ENCODE measurements at places on chromosomes 3 and 15. TPM values are rescaled to one million over a fixed set of nuclear protein-coding genes. Genes with fewer than 3 reads are reported as not detected.

GRCh38 chr3:106593381-106593780 is 724.6 kb upstream of the CBLB start:
- no peak overlapping the region for H3K4me3 ChIP-seq
- H3K4me1 ChIP-seq: no peaks in the 10 kb centered on the region
- H3K36me3 ChIP-seq: no peaks in the 10 kb centered on the region
- H3K27ac ChIP-seq: no peak overlapping the region

- DNase-seq: no peak
- H3K4me3 ChIP-seq: no peak overlapping the region
- no peaks in the 10 kb centered on the region for H3K4me1 ChIP-seq
- H3K36me3 ChIP-seq: no peaks in the 10 kb centered on the region
These were observed 103.3 kb downstream of the STT3B start for GRCh38 chr3:31636049-31636448.

DNA sequence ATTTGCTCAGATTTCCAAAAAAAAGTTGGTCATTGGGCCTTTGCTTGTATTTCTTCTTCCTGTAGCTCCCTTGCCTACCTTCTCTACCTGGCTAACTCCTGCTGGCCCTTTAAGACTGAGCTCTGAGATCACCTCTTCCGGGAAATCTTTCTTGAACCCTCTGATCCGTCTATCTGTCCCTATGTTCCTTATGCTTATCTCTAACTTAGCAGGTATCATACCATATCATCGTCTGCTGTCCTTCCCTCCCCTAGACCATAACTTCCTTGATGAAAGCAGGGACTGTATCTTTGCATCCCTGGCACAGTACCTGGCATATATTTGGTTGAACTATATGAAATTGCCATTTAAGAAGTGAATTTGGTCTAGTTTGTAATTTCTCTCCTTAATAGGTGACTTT is 42.3 kb downstream of the PDE8A start:
- no peak overlapping the region for H3K27ac ChIP-seq
- DNase-seq: no peak
- peaks cover 23% of the 10 kb centered on the region for H3K4me1 ChIP-seq
- no peaks in the 10 kb centered on the region for H3K36me3 ChIP-seq
- no peaks in the 10 kb centered on the region for H3K27me3 ChIP-seq
- H3K4me3 ChIP-seq: no peak overlapping the region

DNA sequence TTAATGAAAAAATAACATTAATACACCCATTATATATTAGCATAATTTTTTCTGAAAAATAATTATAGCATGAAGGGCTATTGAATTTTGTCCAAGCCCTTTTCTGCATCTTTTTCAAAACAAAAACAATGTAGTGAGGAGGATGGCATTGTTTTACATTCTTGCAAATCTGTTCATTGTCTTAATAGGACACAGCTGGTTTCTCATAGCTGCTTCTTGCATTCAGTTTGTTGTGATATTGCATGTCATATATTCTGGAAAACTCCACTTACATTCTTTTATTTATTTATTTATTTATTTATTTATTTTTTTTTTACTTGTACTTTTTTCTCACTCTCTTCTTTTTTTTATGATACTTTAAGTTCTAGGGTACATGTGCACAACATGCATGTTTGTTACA is 107.4 kb downstream of the NR1D2 start:
- no peak overlapping the region for H3K27ac ChIP-seq
- no peak overlapping the region for H3K4me3 ChIP-seq
- no peaks in the 10 kb centered on the region for H3K4me1 ChIP-seq
- no peaks in the 10 kb centered on the region for H3K27me3 ChIP-seq

- no peaks in the 10 kb centered on the region for H3K27me3 ChIP-seq
- H3K4me1 ChIP-seq: no peaks in the 10 kb centered on the region
- H3K4me3 ChIP-seq: no peak overlapping the region
These were observed 175.4 kb upstream of the PRICKLE2 start for GRCh38 chr3:64400706-64401105.

DNA sequence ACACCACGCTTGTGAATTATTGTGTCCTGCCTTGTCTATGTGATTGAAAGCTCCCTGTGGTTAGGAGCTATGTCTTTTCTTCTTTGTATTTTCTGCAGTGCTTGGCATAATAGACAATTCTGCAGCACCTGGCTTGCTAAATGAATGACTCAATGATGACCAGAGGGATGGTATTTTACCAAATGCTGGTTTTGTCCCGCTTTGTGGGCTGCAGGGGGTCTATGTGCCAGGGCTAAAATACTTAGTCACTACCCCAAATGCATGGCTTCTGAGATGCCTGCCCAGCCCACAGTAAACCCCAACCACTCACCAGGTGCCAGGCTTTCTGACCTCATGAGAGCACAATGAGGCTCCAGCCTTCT is 50.9 kb downstream of the BOC start:
- H3K4me3 ChIP-seq: no peak overlapping the region
- peaks cover 20% of the 10 kb centered on the region for H3K4me1 ChIP-seq
- no peak overlapping the region for H3K27ac ChIP-seq
- no peaks in the 10 kb centered on the region for H3K27me3 ChIP-seq

DNA sequence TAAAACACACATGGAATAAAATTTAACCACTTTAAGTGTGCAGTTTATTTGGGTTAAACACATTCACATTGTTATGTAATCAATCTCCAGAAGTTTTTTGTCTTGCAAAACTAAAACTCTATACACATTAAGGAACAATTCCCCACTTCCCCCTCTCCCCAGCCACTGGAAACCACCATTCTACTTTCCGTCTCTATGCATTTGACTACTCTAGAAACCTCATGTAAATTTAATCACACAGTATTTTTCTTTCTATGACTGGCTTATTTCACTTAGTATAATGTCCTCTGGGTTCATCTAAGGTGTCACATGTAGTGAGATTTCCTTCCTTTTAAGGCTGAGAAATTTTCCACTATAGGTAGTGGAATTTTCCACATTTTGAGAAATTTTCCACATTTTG is 568.7 kb upstream of the UBE2E2 start:
- H3K36me3 ChIP-seq: no peaks in the 10 kb centered on the region
- DNase-seq: no peak
- H3K4me3 ChIP-seq: no peak overlapping the region
- H3K27ac ChIP-seq: no peak overlapping the region
- H3K4me1 ChIP-seq: peaks cover 12% of the 10 kb centered on the region
- no peaks in the 10 kb centered on the region for H3K27me3 ChIP-seq

GRCh38 chr3:7290077-7290825 is 429.3 kb downstream of the GRM7 start:
- H3K27ac ChIP-seq: no peak overlapping the region
- DNase-seq: no peak
- no peak overlapping the region for H3K4me3 ChIP-seq
- no peaks in the 10 kb centered on the region for H3K27me3 ChIP-seq
- H3K4me1 ChIP-seq: no peaks in the 10 kb centered on the region

GRCh38 chr3:125310623-125311081 is 64.5 kb downstream of the ZNF148 start:
- H3K4me1 ChIP-seq: no peaks in the 10 kb centered on the region
- H3K27ac ChIP-seq: no peak overlapping the region
- H3K4me3 ChIP-seq: no peak overlapping the region

DNA sequence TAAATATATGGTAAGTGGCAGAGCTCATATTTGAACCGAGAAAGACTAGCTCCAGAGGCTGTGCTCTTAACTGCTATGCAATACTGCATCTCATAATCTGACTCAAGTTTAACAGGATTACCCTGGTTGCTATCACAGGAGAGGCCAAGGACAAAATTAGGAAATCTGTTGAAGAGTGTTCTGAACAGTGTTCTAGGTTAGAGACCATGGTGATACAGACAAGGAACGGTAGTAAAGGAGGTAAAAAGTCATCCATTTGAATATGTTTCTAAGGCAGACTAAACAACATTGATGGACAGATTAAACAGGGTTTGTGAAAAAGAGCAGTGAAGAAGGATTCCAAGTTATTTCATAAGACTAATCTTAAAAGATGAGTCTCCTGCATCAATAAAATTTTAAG is 22.1 kb downstream of the PLOD2 start:
- no peaks in the 10 kb centered on the region for H3K36me3 ChIP-seq
- no peaks in the 10 kb centered on the region for H3K27me3 ChIP-seq
- H3K4me3 ChIP-seq: no peak overlapping the region
- DNase-seq: no peak
- H3K4me1 ChIP-seq: peaks cover 24% of the 10 kb centered on the region
- no peak overlapping the region for H3K27ac ChIP-seq

DNA sequence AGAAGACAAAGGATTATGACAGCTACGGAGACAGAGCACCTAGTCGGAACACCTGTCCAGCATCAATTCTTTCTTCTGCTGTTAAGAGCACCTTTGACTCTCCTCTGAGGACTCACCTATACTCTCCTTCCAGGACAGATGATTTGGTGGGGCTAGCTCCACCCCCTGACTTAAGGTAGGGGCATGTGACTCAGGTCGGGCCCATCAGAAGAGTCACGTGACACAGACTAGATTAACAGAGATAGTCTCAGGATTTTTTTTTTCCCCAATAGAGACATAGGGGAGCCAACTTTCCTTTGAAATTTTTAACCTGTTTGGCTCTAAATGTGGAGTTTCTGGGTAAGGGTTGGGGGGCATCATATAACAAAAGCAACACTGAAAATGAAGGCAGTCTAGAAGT is 11.4 kb upstream of the WNT5A start:
- H3K4me1 ChIP-seq: no peaks in the 10 kb centered on the region
- H3K27ac ChIP-seq: no peak overlapping the region
- H3K36me3 ChIP-seq: no peaks in the 10 kb centered on the region

- H3K4me3 ChIP-seq: no peak overlapping the region
- no peak for DNase-seq
- H3K4me1 ChIP-seq: peaks cover 7% of the 10 kb centered on the region
- H3K27me3 ChIP-seq: peaks cover 14% of the 10 kb centered on the region
These were observed 6.2 kb downstream of the ESYT3 start for GRCh38 chr3:138440596-138440995.

DNA sequence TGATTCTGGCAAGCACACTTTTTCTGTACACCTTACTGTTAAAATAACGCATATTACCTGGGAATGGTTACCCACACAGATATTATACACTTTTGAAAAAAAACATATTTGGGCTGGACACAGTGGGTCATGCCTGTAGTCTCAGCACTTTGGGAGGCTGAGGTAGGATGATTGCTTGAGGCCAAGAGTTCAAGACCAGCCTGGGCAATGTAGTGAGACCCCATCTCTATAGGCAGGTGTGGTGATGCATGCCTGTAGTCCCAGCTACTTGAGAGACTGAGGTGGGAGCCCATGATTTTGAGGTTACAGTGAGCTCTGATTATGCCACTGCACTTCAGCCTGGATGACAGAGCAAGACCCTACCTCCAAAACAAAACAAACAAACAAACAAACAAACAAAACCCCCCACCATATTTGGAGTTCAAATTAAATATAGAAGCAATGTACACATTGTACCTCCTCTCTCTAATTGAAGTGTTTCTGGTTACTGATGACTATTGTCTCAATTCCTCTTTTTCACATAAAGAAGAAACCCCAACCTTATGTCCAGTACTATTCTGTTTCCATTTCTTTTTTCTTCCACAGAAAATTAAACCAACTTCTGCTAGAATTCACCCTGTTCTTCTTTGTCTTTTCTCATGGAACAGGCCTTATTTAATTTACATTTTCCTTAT is 152.6 kb upstream of the UMPS start:
- H3K27ac ChIP-seq: no peak overlapping the region
- no peaks in the 10 kb centered on the region for H3K4me1 ChIP-seq
- no peak overlapping the region for H3K4me3 ChIP-seq
- H3K27me3 ChIP-seq: no peaks in the 10 kb centered on the region

- no peaks in the 10 kb centered on the region for H3K36me3 ChIP-seq
- H3K4me1 ChIP-seq: no peaks in the 10 kb centered on the region
- no peak overlapping the region for H3K27ac ChIP-seq
- H3K4me3 ChIP-seq: no peak overlapping the region
- H3K27me3 ChIP-seq: no peaks in the 10 kb centered on the region
These were observed 21.5 kb downstream of the SCN5A start for GRCh38 chr3:38627956-38628355.

DNA sequence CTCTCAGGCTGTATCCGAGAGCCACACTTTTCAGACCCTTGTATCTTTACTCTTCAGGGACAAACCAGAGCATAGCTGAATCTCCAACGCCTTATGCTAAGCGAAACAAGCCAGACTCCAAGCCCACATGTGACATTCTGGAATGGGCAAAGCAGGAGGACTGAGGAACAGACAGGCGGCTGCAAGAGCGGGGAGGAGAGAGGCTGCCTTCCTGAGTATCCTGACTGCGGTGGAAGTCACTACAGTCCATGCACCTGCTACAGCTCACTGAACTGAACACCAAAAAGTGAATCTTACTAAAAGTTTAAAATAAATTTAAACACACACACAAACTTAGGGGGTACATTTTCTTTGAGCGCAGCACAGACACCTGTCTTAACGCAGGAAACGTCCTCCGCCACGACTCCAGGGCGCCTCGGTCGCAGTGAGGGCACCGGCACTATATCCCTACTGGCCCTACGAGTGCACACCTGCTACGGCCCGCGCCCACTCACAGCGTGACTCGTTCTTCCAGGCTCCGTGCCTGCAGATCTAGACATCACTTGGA is 1.4 kb downstream of the CYFIP1 start:
- H3K27ac ChIP-seq: no peak overlapping the region
- H3K27me3 ChIP-seq: peaks cover 46% of the 10 kb centered on the region
- DNase-seq: peak; percentile 46
- H3K4me1 ChIP-seq: peaks cover 9% of the 10 kb centered on the region
- H3K4me3 ChIP-seq: peak overlapping the region; percentile 90
- no peaks in the 10 kb centered on the region for H3K36me3 ChIP-seq

GRCh38 chr15:93709708-93710107 is 521.7 kb upstream of the MCTP2 start:
- no peaks in the 10 kb centered on the region for H3K4me1 ChIP-seq
- no peaks in the 10 kb centered on the region for H3K36me3 ChIP-seq
- H3K27ac ChIP-seq: no peak overlapping the region
- no peak for DNase-seq
- H3K27me3 ChIP-seq: no peaks in the 10 kb centered on the region

- H3K27ac ChIP-seq: no peak overlapping the region
- H3K4me1 ChIP-seq: no peaks in the 10 kb centered on the region
These were observed 21.2 kb upstream of the TMEM115 start for GRCh38 chr3:50380405-50381085.

DNA sequence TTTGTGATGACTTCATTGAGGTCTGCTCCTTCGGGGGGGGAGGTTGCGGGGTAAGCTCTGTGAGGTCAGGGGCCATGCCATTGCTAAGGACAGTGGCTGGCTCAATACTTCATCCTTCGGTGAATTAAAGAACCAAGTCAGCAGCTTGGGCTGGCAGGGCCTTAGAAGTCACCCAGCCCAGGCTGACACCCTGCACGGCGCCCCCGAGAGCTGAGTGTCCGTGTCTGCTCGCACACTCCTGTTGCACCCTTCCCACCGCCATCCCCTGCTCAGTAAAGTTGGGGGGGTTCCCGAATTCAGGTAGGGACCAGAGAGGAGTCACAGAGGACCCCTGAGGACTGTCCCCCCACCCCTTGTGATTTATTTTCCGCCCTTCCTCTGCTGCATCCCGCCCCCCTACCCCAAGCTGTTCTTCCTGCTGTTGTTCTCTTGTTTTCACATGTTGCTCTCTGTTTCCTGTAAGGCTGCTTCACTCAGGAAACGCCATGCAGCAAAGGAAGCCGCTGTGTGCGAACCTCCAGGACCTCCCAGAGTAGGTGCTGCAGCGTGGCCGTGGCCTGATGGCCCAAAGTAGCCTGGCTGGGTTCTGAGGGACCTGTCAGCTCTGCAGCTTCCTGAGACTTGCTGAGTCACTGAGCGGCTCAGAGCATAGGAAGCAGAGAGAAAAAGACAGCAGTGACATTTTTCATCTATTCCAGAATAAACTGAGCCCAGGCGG is 14.4 kb downstream of the EFCC1 start:
- no peaks in the 10 kb centered on the region for H3K36me3 ChIP-seq
- H3K27me3 ChIP-seq: no peaks in the 10 kb centered on the region
- H3K4me1 ChIP-seq: no peaks in the 10 kb centered on the region
- no peak for DNase-seq

Gene ZIC1
- 0.21 TPM for total RNA-seq

Gene LTF
- total RNA-seq: 1.3 TPM

Gene GP5
- 0.12 TPM for total RNA-seq

Gene GOLGA8K
- total RNA-seq: not detected

Gene C3orf33
- total RNA-seq: 3.5 TPM

Gene CPNE4
- total RNA-seq: 4.1 TPM

Gene FGD5
- total RNA-seq: 12.2 TPM

Measured in GM23338 (cell line).